Activated T-cell treated with anti-CD3 and anti-CD28 coated beads, Interleukin-2, amount 50 U/mL, for 4 hours (primary cell): ENCODE measurements at places on chromosomes 2 and 18.

DNA sequence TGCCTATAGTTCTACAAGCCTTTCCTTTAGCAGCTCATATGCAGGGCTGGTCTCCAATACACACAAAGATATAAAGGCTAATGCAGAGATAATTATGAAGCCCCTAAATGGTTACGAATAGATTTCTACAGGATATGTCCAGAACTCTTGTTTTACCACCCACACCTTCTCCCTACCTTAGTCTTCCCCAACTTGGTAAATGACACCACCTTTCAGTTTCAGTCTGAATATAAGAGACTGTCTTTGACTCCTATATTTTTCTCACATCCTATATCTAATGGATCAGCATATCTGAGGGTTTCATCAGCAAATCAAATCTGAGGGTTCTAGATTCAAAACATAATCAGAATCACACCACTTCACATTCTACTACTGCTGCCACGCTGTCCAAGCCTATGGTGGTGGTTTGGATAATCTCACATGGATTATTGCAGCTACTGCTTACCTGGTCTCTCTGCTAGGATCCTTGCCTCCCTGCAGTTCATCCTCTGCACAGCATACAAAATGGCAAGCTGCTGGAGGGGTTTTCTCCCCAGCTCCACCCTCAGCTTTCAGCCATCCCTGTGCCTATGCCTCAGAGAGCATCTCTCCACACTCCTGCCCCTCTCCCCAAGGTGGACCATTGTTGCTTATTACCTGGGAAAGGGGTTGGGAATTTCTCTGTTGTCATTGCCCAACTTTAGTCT is 178.0 kb upstream of the SPOPL start:
- no peak for DNase-seq

DNA sequence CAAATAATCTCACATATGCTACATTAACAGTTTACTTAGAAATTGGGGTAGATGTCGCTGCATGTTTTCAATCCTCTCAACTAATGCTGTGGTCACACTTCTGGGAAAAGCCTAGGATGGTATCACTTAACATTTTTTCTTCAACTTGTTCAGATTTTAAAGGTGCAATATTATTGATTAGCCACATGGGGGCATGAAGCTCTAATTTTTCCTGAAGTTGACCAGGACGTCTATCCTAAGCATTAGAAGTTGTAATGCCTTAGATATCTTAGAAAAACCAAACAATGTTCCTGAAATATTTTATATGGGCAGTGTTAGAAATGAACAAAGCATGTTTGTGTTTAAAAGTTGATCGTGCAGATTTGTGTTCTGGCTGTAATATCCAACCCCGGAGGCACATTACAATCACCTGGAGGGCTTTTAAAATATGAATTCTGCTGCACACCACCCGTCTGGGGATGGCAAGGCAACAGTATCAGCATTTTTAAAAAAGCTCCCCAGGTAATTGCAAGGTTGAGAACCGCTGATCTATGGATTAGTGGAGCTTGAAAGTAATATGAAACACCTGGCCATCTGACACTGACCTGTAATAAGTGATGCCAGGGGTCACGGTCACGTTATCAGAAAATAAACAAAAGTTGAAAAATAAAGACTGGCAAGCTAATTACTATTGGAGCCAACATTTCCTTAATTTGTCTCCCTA is 100.5 kb upstream of the LMAN1 start:
- no peak for DNase-seq

- no peak for DNase-seq
Observed at GRCh38 chr2:149488706-149489440, 98.7 kb downstream of the MMADHC start.

DNA sequence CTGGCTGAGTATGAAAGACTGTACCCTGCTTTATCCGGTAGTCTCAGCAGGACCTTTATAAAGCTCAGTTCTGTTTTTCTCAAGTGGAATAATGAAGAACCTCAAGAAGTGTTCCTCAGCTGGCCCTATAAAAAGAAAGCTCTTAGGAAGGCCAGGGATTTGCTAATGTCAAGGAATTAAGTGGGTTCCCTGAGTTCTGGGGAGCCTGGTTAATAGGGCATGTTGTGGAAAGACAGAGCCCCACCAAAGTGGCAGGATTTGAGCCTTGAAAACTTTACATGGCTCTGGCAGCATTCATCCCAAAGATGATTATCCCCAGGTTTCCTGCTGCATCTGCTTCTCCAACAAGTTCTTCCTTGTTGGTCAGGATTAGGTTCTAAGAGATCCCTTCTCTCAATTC is 6.9 kb upstream of the DYSF start:
- no peak for DNase-seq

GRCh38 chr2:184654945-184655344 is 56.6 kb downstream of the ZNF804A start:
- no peak for DNase-seq

DNA sequence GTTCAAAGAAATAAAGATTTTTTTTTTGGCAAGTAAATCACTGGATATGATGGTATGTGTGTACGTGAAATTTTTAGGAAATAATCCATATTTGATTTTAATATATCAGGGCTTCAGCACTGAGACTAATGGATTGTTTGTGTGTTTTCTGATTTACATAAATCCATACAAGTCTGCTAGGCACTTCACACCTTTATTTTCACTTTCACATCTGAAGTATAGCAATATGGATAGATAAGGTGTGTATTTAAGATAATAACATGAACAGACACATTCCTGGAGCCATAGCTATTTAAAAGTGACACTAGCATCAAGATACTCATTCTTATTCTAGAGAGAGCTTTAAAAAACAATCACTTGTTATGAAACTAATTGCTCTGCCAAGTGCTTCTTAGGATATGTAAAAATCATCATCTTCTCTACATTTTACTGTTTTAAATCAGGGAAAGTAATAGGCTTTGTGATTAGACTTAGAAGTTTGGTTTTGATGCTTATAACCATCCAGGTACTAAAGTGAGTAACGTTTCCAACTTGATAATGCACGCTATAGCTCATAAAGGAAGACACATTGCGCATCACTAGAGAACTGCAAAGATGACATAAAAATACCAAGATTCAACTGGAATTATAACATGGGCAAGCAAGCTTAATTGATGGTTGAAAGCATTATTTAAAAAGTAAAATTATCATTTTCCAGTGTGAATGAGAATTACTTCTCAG is 208.9 kb downstream of the ZEB2 start:
- DNase-seq: no peak

GRCh38 chr2:153005071-153005730 is 286.8 kb downstream of the ARL6IP6 start:
- DNase-seq: no peak

DNA sequence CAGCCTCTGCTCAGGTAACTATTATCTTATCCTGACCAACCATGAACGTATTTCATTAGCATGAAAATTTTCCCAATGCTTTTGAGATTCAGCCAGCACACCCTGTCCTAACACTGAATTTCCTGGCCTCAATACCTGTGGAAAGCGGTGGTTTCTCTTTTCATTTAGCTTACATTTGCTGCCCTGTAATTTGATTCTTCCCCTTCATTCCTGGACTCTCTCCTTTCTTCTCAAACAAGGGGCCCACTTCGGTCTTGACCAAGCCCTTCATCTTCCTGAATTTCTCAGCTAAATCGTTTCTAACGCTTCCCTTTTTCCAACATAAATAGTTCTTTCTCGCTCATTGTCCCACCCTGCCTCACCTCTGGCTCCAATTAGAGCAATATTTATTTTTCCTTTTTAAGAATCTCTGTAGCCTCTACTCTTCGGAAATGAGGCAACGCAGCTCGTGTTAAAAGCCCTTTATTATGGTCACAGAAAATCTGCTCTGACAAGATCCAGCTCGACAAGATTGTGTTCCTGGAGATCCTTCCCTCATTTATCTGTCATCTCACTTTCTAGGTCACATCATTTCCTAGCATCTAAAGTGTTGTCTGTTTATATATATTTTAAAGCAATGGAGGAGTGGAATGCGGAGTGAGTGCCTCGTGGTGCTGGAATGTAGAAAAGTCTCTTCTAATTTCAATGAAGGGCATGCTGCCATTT is 49.5 kb upstream of the BCL11A start:
- no peak for DNase-seq

DNA sequence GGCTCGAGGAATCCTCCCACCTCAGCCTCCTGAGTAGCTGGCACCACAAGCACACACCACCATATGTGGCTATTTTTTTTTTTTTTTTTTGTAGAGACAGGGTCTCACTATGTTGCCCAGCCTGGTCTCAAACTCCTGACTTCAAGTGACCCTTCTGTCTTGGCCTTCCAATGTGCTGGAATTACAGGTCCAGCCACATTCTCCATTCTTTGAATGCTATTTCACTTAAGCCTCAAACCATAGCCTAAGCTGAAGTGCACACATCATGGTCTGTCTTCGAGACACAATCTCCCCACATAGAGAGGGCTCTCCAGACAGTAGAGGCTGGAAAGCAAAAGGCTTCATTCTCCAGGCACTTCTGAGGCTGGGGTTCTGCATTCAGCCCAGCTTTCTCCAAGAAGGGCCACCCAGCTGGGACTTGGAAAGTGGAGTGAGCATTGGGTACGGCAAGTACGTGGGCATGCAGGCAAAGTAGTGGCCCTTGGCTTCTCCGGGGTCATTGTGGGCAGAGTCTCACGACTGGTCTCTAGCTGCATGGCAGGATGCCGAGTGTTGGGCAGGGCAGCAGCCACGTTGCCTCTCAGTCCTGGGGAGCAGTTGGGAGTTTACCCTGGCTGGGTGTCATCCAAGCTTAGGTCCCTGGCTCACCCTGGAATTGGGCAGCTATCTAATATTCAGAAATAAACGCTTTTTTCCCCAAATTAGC is 78.2 kb upstream of the SMAD7 start:
- no peak for DNase-seq
